ENCODE measurements at places on chromosomes 1 and 21.

- DNase-seq, result no peak
Measured at GRCh38 chr1:157042846-157043245, 2.7 kb downstream of the ARHGEF11 start.

GRCh38 chr1:181987334-181987895, 74.1 kb downstream of the ZNF648 start:
- DNase-seq, result no peak

DNA sequence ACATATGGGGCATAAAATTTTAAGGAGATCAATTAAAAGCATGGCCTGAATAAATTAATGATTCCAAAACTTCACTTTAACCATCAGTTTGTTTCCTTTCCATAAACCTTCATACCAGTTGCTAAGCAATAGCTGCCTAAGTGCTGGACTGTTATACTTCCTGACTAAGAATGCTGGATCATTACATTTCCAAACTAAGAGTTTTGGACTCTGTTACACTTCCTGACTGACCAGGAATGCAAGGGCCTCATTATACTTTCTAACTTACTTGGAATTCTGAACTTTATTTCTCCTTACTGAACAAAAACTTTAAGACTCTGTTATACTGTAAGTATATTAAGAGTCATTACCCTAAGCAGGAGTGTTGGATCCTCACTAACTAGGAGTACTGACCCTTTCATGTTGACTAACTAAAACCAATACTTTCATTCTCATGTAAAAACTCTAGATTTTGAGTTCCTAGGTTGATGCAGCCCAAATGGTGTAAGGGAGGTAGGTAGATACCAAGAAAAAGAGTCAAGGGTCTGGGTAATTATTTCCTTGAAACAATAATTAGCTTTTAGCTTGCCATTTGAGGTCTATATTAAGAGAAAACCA, 118.2 kb downstream of the FAF1 start:
- DNase-seq, result no peak

- no peak for DNase-seq
Measured at GRCh38 chr1:165467706-165468105, 22.8 kb upstream of the RXRG start.

DNA sequence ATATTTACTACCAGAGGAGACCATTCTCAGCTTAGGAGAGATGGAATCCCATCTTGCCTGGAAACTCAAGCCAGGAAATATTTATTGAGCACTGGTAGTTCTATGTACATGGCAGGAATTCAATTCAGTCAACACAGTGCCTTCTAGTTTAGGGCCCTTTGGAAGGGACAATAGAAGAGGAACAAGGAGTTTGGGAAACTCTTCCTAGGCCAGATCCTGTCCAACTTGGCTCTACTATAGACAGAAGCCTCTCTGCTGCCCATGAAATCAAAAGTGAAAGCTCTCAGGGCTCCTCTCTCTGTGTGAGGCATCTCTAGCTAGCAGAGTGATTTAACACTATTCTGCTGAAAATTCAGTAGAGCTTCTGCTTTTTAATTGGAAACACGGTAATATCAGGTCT, 244.6 kb upstream of the MAP1LC3C start:
- no peak for DNase-seq

- DNase-seq, result no peak
Measured at GRCh38 chr1:245428681-245429080, 273.9 kb downstream of the KIF26B start.

- peak; percentile 76 for DNase-seq
Measured at GRCh38 chr1:108533351-108534083, 26.4 kb upstream of the EEIG2 start.

GRCh38 chr21:23455676-23456075, 2151.6 kb downstream of the MRPL39 start:
- no peak for DNase-seq
